Iris pigment epithelial cell (primary cell): ENCODE measurements at places on chromosomes 2 and 18.

GRCh38 chr2:234403074-234403473, 93.8 kb downstream of the ARL4C start:
- DNase-seq = no peak

GRCh38 chr2:237602409-237602808, 11.9 kb upstream of the RAB17 start:
- DNase-seq = no peak

GRCh38 chr2:159736048-159736447, 23.7 kb downstream of the MARCHF7 start:
- peak; percentile 66 for DNase-seq

DNA sequence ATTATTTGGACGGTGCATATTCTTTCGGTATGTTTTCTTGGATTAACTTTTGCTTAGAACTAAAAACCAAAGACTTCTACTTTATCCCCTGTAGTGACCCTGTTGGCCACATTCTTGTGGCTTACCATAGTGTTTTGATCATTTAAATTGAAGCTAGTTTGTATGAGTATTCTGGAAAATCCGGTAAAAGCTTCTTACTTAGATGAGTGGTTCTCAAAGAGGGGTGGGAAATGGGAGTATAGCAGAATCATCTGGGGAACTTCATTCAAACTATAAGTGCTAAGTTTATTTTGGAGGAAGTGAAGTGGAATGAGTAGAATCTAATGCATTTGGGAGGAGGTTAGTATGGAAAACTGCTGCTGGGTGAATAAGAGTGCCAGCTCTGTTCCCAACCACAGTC, 3.8 kb downstream of the PPP1CB start:
- DNase-seq = peak; percentile 73

- DNase-seq = no peak
These were observed 150.0 kb downstream of the STK39 start for GRCh38 chr2:168097431-168097830.

- DNase-seq = no peak
These were observed 273.5 kb downstream of the NBAS start for GRCh38 chr2:15287447-15288184.

DNA sequence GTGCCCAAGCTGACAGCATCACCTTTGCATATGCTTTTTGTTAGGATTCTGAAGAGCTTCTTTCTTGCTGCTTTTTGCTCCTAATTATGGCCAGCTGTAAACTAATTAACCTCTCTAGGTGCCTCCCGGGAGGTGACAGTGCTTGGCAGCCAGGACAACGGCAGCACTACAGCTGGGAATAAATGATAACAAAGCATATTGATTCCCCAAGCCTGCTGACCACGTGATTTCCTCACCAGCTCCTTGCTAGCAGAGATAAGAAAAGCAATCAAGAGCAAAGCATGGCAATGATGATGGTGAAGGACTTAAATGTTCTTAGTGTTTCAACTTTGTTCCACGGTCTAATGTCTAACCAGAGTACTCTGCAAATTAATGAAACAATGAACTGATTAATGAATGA, 1074.4 kb upstream of the GYPC start:
- DNase-seq = no peak

DNA sequence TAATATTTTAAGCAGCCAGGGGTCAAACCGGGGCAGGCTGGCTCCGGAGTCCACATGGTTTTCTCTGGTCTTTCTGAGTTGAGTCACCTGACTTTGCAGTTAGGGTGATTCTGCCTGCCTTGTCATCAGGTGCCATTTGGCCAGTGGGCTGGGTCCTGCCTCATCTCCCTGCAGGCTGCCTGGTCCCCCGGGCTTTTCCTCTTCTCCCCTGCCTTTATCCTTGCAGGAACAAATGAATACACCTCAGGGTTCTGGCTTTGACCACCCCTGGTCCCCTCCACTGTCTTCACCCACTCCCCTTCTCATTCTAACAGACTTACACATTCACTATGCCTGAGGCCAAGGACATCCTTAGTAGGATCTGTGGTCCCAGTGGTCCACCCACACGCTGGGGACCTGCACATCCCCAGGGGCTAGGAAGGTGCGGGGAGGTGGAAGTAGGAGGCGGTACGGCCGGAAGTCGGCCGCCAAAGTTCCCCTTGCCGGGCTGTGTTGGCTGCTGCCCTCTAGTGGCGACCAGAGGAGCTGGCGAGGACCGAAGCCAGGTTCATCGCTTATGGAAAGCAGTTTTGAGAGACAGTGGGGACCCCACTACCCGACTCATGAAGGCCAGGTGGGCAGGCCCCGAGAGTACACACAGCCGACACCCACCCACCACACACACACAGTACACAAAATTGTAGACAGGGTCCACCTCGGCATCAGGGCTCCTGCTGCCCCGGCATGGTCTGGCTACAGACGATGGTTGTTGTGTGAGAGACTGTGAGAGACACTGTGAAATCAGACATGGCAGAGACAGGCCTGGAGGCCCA, 6.3 kb upstream of the TEX261 start:
- peak; percentile 58 for DNase-seq

- DNase-seq = no peak
These were observed 468.4 kb upstream of the SPHKAP start for GRCh38 chr2:228649876-228650275.

DNA sequence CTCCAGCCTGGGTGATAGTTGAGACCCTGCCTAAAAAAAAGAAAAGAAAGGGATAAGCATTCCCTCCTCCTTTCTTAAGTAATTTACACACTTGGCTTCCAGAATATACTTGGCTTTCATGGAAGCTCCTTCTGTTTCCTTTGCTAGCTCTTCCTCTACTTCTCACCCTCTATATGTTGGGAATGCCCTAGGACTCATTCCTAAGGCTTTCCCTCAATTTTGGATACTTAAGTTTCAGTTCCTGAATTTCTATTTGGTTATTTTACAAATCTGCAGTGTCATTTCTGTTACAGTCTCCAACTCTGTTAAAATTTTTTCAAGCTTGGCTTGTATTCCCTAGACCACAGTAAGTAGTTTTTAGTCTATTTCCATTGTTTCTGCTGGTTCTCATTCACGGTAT, 23.6 kb downstream of the SP3 start:
- DNase-seq = no peak

- peak; percentile 58 for DNase-seq
These were observed 69.2 kb upstream of the HNRNPA3 start for GRCh38 chr2:177143444-177143843.

DNA sequence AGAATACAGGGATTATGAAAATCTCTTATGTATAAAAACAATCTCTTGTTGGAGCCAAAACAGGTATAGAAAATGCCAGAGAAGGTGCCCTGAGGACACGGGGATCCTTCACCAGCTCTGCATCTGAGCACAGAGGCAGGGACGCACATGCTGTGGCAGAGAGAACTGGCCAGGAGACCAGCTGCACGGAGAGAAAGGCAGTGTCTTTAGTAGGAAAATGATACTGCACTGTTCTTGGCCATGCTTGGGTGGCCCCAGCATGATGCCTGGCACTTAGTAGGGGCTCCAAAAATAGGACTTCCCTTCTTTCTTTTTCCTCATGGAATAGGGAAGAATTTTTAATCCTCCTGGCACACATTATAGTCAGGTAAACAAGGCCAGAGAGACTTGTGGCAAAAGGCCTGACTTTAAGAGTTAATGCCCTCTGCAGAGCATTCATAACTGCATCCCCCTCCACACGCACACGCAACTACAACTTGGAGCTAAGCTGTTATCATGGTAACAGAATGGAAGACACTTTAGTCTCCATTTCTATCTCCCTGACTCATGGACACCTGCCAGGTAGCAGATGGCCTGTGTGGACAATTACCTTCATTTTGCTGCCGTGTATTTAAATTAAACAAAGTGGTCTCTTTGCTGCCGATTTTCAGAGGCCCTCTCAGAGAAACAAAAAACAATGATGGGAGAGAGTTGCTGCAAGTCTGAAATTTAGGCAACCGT, 59.7 kb upstream of the DNMT3A start:
- no peak for DNase-seq

- peak; percentile 64 for DNase-seq
These were observed 39.7 kb downstream of the CYB5A start for GRCh38 chr18:74252039-74252395.

DNA sequence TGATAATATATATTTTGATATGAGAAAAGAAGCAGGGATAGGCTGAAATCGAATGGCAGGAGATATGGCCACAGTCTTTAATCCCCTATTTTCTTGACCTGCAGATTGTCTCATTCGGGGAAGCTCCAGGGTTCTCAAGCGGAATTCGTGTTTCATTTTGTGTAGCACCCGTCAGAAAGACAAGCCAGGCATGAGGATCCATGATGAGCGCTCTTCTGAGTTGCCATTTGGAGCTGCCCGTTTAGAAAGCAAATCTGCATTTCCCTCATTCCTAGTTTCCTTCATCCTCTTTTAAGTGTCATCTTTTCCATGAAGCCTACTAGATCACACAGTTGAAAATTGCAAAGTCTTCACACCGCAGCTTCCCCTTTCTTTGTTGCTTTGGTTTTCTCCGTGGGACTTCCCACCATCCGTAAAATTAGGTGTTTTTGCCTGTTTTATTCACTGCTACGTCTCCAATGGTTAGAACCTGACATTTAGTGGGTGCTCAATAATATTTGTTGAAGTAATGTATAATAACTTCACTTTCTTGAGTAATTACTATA, 16.9 kb downstream of the HNMT start:
- no peak for DNase-seq

GRCh38 chr2:75894170-75894569, 183.5 kb upstream of the GCFC2 start:
- DNase-seq = no peak

DNA sequence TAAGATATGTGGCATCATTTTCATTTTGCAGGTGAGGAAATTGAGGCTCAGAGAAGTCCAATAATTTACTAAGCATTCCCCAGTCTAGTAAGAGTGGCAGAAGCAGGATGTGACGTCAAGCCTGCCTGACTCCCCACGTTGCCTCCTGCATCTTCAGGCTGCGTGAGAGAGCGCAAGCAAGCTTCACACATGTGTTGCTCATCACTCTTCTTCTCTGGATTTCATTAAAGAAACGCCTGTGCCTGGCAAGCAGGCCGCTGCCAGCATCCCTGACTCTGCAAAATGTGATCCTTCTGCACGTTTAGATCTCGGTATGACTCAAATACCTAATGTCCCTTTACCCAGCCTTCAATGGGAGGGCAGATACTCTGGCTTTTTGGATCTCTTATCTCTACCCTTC, 96.8 kb downstream of the PRKCE start:
- peak; percentile 86 for DNase-seq

DNA sequence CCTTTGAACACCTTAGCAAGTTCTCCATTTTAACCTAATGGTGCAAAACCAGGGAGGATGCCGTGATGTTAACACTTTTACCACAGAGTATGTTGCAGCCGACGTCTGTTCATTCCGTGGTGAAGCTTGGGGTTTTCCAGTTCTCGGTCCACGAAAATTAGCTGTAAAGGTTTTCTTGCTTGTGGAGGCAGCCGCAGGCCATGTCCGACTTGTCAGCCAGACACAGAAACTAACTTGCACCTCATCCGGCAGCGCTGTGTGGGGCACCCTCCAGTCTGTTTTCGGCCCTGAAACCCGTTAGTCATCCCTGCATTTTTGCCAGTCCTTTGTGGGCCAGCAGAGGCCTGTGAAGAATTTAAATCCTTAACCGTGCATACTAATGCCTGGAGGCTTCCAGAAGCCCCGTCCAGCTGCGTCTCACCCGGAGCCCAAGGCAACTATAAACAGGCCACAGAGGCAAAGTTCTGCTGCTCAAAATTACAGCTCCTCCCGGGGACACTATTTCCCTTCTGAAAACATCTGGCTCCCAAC, 70.6 kb downstream of the SH3YL1 start:
- DNase-seq = no peak

GRCh38 chr2:55500025-55500424, 19.5 kb upstream of the CFAP36 start:
- peak; percentile 76 for DNase-seq

DNA sequence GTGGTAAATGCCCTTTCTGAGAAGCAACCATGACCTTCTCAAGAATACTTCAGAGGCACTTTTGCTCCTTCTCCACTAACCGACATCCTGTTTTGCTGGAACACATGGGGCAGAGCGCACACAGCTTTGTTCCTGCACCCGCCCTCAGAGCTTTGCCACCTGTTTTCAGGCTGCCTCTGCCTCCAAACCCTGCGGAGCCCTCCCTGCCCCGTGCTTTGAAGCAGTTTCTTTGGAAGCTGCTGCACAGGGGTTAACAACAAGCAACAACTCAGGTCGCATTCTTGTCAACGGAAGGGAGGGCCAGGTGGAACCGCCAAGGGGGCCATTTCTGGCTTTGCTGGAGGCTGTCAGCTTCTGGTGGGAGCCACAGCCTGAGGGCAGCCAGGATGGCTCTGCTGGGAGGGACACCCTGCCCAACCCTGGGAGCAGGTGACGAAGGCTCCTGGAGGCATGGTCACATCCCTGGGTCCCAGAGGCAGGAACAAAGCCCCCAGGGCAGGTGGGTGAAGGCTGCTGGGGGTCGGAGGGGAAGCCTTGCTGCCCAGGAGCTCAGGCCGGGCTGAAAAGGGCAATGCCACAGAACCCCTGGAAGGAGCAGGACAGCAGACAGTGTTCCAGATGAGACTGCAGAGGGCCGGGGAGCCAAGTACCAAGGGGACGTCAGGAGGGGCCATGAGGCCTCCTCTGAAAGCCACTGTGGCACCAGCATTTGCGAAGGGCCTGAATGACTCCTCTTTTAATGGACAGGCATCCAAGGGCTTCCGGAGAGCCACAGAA, 46.8 kb downstream of the MRPS5 start:
- DNase-seq = no peak

GRCh38 chr2:102018823-102019445, 27.2 kb downstream of the IL1R2 start:
- peak; percentile 71 for DNase-seq

GRCh38 chr2:235725841-235726240, 232.0 kb downstream of the AGAP1 start:
- no peak for DNase-seq

- DNase-seq = peak; percentile 83
These were observed 40.1 kb downstream of the SLC4A1AP start for GRCh38 chr2:27703638-27704341.

DNA sequence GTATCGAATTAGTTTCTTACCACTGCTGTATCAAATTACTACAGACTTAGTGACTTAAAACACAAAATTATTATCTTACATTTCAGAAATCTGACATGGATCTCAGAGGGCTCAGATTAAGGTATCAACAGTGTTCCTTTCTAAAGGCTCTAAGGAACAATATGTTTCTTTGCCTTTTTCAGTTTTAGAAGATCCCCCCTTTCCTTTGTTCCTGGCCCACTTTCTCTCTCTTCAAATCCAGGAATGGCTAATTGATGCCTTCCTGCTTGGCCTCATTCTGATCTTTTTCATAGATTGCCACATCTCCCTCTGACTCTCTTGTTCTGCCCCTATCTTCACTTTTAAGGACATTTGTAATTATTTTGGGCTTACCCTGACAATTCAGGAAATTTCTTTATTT, 65.7 kb downstream of the LRP1B start:
- DNase-seq = no peak
